ENCODE measurements at places on chromosomes 7 and 10.

GRCh38 chr7:20218279-20218678 lies 1.1 kb upstream of the MACC1 start:
- DNase-seq = no peak

GRCh38 chr7:47867286-47867685 lies 81.0 kb downstream of the PKD1L1 start:
- no peak for DNase-seq

DNA sequence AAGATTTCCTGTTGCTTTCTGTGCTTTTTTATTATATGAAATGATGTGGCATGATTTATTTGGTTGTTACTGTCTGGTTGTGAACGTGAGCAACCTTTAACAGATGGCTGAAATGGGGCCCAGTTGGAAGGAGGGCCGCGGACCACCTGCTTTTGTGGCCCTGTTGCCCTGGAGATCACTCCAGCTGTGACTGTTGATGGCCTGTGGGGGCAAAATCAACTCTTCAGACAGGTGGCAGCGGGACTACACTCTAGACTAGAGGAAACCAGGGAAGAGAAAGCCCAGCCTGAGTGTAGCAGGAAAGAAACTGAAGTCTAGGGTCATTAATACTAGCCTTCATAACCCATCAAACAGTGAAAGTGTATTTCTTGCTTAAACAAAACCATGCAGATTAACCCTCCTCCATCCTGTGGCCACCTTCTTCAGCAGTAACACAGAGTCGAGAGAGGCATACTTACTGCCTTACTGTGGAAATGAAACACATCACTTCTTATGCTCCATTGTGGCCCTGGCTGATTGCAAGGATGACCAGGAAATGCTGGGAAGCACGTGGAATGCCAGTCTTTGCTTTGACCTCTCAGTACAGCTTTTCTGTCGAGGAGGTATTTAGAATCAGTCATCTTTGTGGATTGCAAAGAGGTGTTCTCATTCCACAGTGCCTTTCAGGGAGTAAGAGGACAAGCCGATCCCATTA lies 80.5 kb downstream of the CCNY start:
- no peak for DNase-seq

DNA sequence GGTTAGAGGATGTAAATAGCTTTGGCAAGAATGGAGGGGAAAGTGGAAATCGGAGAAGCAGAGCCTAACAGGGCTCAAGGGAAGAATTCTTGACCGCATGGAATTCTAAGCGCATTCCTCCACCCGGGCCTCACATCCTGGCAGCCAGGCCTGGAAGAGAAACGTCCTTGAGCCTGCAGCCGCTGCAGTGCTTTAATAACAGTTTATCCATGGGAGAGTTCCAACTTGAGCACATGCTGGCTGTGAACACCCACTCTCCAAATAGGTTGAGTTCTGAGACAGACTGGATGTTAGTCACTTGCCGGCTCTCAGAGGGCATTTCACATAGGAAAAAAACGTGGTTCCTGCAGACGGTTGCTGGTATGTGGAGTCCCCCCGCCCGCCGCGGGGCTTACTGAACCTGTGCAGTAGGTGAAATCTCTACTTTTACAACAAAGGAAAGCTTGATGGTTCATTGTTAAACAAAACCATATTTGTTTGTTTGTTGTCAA lies 61.4 kb upstream of the STEAP1B start:
- DNase-seq = no peak
